ENCODE measurements at places on chromosomes 1 and 21.

- no peak for DNase-seq
Measured at GRCh38 chr1:216598448-216598847, 124.8 kb downstream of the ESRRG start.

DNA sequence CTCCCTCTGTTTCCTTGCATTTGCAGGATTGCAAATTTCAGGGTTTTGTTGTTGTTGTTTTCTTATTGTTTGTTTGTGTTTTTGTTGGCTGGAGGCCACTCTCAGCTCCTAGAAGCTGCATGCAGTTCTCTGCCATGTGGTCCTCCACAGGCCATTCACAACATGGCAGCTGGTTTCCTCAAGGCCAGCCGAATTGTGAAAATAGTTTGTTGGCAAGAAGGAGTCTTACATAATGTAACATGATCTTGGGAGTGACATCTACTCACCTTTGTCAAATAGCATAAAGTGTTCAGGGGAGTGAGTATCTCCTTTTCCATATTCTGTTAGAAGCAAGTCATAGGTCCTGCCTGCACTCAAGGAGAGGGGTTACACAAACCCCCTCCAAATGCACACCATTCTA lies 10.6 kb upstream of the UAP1 start:
- DNase-seq = no peak

DNA sequence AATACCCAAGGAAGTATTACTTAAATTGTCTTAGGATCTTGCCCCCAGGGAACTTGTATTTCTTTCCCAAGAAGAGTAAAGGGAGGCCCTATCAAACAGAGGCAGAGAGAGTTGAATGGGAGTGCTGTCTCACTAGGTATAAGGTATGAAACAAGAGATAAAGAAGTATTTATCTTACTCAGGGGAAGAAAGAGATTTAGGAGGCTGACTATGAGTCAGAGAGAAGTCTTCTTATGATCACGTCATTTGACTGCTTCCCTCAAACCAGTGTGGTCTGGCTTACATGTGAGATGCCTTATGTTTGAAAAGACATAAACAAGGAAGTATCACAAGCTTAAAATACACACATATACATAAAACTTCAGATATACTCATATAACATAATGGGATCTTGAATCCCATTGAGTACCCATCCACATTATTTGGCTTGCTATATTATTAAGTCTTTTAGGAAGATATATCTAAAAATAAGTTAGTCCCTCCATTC lies 29.6 kb downstream of the DUSP10 start:
- peak; percentile 39 for DNase-seq

DNA sequence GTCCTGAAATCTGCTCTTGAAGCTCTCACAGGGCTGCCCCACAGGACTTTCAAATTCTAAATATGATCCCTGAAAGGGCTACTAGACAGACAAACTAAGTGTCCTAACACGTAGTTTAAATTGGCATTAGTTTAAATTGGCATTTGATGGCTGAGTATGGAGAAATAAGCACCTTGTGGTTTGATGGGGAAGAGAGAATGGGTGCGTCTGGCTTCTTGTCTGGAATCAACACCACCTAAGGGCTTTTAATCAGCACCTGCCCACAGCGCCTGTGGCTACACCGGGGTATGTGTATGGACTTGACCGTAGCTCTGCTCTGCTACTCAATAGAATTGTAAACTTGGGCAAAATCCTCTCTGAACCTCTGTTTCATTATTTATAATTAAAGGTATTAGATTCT lies 5.7 kb upstream of the LAMB3 start:
- DNase-seq = no peak

DNA sequence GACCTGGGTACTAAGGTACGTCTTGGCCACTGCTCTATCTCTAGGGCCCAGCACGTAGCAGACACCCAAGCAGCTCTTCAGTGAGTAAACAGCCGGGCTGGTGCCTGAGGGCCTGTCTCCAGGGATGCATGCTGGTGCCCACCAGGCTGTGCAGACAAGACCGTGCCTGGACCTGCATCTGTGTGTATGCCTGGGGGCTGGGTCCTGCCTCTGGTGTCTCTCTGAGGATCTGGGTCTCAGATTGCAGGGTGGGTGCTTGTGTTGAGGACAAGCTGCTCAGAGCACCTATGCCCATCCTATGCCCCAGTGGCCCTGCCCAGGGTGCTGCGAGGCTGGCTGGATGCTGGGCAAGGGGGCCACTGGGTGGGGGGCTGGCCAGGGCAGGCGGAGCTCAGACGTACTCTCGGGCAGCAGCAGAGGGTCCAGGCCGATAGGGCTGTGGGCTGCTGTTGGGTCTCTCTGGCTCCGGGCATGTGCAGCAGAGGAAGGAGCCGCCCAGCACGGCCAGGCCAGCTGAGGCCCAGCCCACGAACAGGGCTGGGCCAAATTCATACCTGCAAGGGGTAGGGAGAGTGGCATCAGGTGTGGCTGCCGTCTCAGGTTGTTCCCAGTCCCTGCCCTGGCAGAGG lies 4.4 kb downstream of the CLDN19 start:
- no peak for DNase-seq

DNA sequence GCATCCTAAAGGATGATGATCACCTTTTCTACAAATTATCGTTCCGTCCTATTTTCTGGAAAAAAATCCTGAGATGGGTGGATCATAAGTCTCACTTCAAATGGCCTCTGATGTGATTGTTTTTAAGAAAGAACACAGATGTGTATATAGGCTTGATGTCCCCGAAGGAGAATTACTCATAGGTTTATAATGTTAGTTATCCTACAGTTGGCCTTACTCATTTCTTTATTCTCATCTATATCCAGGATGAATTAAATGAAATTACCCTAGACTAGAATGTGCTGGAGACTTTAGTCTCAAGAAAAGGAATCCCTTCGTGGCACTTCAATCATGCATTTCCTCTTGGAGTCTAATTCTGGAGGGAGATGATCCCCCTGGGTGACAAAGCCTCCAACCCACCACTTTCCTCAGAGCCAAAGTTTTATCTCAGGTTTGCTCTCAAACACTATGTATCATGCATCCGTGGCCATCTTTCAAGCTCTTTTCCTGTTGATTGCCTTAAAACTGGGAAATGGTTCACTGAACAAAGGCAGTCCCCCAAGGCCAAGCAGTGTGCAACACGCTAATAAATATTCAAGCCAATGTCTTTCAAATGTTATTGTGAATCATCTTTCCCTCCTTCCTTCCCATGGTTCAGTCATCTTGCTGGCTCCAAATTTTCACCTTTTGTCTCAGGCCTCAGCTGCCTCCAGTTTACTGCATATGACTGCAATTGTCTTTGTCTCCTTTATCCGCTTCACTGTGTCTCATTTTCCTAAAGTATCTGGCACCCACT lies 32.5 kb upstream of the SMYD2 start:
- DNase-seq = no peak

GRCh38 chr1:39368045-39368444 lies 123.4 kb upstream of the BMP8A start:
- no peak for DNase-seq

DNA sequence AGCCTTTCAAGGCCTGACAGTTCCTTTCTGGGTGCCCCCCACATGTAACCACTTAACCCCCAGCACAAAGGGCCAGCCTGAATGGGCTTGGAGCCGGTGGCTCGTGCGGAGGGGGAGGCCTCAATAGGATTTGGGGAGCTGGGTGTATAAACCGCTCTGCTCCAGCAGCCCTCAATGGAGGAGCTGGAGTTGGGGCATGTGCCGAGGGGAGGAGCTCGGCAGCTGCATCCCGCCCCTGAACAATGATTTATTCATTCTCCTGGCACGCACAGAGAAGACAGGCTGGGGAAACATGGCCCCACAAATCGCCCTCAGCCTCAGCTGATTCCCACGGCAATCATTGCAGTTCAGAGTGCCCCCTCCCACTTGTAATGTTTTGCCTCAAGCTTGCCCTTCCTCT lies 6.9 kb upstream of the C1orf216 start:
- no peak for DNase-seq

DNA sequence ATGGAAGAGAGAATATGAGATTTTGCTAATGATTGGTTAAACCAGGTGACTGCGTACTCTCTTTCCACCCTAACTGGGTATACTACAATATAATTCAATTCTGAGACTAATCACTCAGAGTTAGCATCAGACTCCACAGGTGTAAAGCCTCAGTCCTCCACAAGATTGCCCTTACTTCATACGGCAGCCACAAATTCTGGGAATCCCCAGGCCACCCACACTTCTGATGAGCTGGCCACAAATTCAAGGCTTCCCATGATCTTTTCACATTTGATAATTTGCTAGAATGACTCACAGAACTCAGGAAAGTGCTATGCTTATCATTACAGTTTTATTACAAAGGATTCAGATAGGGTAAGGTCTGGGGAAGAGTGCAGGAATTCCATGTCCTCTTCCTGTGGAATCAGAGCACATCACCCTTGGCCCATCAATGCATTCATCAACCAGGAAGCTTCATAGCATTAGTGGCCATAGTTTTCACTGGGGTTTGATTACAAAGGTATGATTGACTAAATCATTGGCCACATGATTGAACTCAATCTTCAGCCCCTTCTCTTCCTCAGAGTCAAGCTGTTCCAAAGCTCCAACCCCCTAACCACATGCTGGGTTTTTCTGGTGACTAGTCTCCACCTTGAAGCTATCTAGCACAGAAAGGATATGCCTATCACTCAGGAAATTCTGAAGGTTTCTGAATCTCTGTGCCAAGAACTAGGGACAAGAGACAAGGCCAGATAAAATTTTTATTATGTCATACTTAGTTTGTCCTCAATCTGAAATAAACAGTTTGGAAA lies 131.7 kb downstream of the HHIPL2 start:
- DNase-seq = peak; percentile 57

DNA sequence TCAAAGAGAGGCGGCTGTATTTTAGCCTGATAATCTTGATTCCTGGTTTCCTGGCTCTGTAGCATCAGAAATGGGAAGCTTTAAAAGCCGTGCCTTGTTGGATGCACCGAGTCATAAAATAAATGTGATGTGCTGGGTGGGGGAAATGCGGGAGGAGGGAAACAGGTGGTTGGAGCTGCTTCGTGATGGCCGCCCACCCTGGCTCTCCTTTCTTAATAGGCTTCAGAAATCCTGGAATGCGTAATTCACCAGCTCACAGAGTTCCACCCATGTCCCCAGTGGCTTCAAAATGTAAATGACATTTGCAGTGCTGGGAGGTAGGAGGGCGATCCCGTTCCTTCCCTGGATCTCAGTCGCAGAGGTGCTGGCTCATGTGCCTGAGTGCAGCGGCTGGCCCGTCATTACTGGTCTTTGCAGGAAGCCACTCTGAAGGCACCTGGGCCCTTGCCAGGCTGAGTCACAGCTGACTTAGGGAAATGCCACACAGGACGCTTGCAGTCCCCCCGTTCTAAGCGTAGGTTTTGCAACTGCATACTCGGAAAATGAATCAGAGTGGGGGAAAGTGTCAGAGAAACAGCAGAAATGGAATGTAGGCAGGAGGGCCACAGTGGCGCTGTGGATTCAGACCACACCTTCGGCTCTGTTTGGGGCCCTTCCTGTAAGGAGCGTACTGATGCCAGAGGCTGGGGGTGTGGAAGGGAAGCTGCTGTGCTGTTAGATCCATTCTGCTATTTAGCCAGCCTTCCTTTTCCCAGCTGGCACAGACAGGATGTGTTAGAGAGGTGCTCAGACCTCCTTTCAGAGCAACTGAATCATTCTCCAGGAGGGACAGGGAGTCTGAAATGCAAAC lies 37.6 kb downstream of the GALNT2 start:
- DNase-seq = peak; percentile 92

DNA sequence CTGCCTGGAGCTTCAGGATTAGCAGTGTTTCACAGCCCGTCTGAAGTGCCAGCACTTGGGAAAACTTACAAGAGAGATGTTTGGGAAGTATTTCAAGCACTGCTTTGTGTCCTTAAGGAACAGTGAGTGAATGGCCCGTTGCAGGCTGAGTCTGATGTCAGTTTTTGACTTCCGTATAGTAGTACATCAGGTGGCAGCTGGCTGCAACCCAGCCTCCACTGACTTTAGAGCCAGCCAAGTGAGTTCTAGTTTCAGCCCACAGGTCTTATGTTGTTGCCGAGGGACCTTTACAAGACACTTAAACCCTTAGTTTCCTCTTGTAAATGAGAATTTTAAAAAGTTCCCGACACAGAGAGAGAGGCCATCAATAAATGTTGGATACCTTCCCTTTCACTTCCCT lies 35.0 kb downstream of the UCK2 start:
- DNase-seq = no peak

DNA sequence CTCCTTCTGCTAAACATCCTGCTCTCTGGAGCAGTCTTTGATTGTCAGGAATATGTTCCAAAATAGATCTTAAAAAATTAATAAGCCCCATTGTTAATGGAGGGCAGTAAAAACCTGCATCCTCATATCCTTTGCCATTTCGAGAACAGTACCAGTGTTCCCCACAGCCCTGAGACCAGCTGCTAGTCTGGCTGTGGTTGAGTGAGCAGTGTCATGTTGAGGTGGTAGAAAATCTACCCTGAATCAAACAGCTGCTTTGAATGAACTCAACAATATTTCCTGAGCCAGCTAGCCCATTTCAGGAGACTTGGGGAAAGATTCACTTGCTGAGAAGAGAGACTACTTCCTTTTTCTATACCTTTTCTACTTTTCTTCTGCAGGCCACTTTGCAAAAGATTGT lies 24.4 kb downstream of the FABP3 start:
- DNase-seq = no peak

- DNase-seq = no peak
Measured at GRCh38 chr1:151147665-151148064, 1.2 kb upstream of the SEMA6C start.

- no peak for DNase-seq
Measured at GRCh38 chr1:9868244-9868590, 41.9 kb downstream of the CTNNBIP1 start.

DNA sequence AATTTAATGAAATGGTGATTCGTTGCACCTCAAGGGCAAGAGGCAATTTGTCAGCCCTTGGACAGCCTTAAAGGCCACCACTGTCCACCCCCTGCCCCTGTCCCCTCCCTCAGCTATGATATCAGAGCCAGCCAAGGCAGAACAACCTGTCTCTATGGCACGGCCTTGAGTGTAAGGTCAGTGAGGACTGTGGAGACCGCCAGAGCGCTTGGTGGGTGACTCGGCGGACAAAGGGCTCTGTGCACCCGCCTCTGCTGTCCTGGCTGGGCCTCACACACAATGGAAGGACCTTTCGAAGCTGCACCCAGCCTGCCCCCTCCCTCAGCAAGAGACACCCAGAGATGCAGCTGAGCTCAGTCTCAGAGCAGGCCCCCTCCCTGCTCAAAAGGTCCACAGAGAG lies 50.6 kb downstream of the SDC3 start:
- no peak for DNase-seq

GRCh38 chr1:228204958-228205357 lies 2.9 kb upstream of the OBSCN start:
- no peak for DNase-seq
